ENCODE measurements at places on chromosomes 6 and 20.

GRCh38 chr20:59821788-59822187 is 111.6 kb downstream of the SYCP2 start:
- no peak for DNase-seq

- no peak for DNase-seq
Measured at GRCh38 chr6:113578691-113579090, 278.5 kb upstream of the MARCKS start.

GRCh38 chr20:55919956-55920355 is 85.4 kb downstream of the CBLN4 start:
- DNase-seq = no peak

GRCh38 chr20:3011752-3012151 is 31.7 kb upstream of the GNRH2 start:
- DNase-seq = peak; percentile 62

GRCh38 chr20:24942679-24943078 is 6.4 kb upstream of the CST7 start:
- DNase-seq = no peak

GRCh38 chr20:15140286-15140685 is 802.9 kb upstream of the FLRT3 start:
- no peak for DNase-seq

GRCh38 chr6:118899948-118900347 is 6.0 kb downstream of the ASF1A start:
- peak; percentile 30 for DNase-seq

- no peak for DNase-seq
Measured at GRCh38 chr6:45689926-45690615, 312.3 kb upstream of the SUPT3H start.

DNA sequence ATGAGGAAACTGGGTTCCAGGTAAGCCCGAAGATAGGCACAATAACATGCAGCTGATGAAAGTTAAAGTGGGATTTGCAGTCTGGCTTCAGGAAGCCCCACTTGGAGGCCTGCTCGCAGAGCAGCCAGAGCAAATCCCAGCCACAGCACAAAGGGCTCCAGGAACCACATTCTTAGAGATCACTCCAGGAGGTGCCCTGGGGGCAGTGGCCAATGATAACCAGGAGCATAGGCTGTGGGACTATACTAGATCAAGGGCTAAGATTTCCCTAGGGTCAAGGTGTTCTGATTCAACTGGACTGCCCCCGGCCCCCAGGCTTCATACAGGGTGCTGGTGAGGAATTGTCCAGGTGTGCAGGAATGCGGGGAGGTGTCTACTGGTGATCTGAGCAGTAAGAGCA is 133.9 kb upstream of the PTPRT start:
- DNase-seq = no peak

DNA sequence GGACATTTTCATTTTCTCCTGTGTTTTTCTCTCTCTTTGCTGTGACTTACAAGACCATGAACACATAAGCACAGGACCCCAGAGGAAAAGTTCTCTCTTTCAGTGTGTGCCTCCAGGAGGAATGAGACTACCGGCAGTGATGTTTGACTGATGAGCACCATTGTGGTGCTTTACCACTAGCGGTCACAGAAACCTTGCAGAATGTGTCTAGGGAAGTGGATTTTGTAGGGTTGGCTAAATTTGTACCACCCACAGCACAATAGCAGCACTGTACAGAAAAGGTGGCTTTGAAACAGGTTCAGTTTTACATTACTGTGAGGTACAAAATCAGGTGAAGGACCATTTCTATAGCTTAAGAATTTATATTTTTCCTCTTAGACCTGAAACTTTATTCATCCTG is 301.9 kb upstream of the SUPT3H start:
- no peak for DNase-seq

- DNase-seq = no peak
Measured at GRCh38 chr20:50533061-50533460, 22.9 kb downstream of the PTPN1 start.

- peak; percentile 17 for DNase-seq
Measured at GRCh38 chr6:42255050-42255449, 37.4 kb upstream of the MRPS10 start.

DNA sequence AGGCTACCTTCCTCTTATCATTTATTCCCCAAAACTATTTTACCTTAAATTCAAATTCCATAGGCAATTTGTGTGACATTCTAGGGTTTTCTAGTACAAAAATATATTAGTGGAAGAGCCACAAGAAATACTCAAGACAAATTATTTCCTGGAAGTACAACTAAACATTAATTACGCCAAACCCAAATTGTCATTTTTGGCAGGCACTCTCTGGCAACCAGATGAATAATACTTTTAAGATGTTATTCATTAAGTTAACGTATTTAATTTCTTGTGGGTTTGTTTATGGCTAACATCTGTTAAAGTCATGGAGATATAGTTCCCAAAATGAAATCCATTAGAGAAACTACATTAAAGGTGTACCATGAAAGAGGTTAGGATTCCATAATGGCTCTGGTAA is 40.5 kb downstream of the HMGN3 start:
- no peak for DNase-seq

DNA sequence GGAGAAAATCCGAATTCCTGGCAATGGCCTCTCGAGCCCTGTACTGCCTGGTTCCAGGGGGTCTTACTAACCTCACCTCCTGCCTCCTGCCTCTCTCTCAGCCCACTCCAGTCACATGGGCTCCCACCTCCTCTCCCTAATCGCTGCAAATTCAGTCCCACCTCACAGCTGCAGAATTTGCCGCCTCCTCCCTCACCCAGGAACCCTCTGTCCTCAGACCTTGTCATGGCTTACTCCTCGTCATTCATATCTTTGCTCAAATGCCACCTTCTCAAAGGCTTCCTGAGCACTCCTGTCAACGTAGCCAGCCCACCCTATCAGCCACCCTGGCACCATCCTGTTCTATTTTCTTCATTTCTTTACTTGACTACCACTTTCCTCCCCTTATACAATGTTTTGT is 89.0 kb downstream of the SLC2A10 start:
- DNase-seq = no peak

DNA sequence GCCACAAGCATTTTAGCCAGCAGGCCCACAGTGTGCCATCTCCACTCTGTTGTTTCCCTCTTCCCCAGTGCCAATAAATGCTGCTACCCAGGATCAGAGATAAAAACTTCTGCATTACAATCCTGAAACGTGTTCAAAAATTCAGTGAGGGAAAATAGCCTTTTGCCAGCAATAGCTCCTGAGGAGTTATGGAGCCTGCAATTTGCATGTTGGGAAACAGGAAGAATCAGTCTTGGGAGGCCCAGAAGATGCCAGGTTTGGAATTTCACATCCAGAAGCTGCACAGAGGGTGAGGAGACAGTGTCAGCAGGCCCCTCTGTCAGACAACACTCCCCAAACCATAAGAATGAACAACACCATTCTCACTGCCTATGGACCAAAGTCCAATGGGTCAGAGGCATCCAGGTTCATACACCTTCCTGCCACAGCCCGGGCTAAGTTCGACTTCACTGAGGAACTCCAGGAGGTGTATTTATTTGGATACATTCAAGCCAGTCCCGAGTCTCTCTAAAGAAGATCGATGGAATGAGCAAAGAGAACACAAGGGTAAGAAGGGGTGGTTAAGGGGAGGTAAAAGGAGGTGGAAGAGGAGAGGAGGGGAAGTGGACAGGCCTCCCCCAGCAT is 20.8 kb downstream of the RRBP1 start:
- DNase-seq = no peak

DNA sequence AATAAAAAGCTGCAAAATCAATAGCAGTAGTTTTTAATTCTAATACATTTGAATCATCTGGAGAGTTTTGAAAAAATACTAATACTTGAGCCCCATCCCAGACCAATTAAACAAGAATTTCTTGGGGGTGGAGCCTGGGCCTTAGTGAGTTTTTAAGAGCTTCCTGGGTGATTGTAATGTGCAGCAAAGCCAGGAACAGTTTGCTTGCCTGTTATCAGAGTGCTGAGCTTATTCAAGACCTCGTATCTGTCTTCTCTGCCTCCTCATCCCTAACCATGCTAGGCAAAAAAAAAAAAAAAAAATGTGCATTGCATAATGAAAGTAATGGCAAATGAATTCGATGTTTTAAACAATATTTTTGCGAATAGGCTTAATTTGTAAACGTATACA is 36.4 kb upstream of the MYB start:
- DNase-seq = no peak

DNA sequence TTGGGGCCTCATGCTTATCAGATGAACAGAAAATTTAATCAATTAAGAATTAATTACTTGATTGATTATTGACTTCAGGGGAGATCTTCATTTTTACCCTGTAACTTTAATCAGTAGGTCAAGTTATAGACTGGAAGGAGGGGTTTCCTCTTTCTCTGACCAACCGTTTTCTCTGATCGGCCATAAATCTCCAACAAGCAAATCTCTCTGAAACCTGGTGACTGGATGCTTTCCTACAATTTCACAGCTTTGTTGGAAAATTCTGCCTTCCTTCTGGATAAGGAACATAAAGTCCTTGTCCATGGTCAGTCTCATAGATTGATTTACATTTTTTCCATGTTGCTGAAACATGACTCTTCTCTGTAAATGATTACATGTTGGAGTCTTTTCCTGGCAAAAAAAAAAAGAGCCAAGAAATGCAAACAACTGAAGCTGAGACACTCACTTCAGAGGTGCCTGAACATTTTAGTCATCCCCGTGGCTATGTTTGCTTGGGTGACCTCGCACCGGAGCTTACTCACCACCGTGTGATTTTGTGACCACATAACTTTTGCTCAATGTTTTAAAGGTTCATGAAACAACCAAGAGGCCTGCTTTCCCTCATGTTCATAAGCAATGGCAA is 31.0 kb downstream of the IRF4 start:
- DNase-seq = peak; percentile 81

Data from activated CD4-positive, alpha-beta T cell treated with anti-CD3 and anti-CD28 coated beads for 48 hours (primary cell).